ENCODE measurements at places on chromosomes 6 and 20.

GRCh38 chr6:117558818-117559217 lies 43.5 kb downstream of the GOPC start:
- no peak for DNase-seq

GRCh38 chr6:73248192-73248903 lies 14.6 kb downstream of the KHDC1 start:
- DNase-seq: no peak

DNA sequence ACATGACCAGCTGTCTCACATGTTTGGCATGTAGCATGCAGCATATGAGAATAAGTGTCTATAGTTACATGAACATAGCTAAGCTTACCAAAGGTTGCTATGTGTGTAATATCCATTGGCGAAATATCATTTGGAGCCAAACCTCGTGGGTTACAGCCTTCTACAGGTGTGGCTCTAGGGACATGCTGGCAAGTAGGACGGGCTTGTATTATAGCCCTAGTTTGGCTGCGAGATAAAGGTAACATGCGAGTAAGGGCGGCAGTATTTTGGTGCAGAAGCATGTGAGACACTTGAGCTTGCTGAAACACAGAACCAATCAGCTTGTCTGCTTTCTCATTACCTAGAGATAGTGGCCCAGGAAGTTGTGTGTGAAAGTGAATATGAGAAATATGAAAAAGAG lies 6.5 kb upstream of the ABHD12 start:
- DNase-seq: no peak

DNA sequence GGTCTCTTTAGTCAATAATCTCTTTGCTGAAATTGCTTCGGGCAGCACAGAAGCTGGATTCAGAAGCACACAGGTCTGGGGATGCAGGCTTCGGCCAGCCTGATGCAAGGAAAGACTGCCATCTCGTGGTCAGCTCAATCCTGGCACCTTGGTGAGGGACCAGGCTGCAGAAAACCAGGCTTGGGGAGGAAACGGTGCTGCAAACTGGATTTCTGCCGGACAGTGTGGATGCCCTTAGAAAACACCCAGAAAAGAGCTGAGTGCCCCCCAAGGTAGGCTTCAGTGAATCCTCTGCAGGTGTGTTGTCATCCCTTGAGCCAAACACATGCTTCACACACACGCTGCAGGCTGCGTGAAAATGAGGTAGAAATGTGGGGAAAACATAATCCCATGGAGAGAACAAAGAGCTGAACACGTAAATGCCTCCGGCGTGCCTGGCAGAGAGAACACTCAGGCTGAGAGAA lies 89.8 kb upstream of the PAX1 start:
- no peak for DNase-seq

- DNase-seq: no peak
Measured at GRCh38 chr20:63731410-63731809, 5.1 kb upstream of the LIME1 start.

DNA sequence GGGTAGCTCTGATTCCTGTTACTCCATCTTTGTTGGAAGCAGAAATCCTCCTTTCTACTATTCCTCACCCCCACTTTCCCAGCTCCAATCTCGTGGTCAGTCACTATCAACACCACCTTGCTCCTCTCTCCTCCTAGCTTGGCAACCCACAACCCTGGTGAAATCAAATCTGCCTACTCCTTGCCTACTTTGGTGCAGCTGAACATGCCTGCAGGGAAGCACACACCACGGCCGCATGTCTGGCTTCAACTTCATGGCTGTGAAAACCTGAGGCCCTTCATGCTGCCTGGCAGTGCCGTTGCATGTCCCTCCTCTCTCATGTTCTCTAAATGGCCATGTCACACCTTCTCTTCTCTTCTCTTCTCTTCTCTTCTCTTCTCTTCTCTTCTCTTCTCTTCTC lies 112.4 kb upstream of the FOXA2 start:
- no peak for DNase-seq

DNA sequence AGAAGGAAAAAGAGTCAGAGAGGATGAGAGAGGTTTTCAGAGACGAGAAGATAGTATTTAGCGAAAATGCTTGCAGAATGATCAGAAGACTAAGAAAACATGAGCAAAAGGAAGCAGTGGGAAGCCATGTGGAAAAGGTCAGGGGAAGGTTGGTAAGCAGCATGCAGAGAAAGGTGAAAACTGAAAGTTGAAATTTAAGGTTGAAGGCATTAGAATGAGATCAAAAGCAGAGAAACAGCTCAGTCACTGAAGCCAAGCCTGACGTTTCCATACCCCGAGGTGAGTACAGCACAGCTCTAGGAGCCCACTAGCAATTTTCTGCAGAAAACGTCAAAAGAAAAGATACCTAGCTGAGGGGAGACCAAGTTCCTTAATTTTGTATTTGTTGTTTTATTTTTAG lies 19.1 kb upstream of the TFB1M start:
- DNase-seq: peak; percentile 58

Measured in GM12878 (cell line).